BJ (cell line): ENCODE measurements at places on chromosomes 5 and 9.

- no peak for DNase-seq
Observed at GRCh38 chr5:75847561-75848021, 130.4 kb upstream of the POC5 start.

GRCh38 chr5:142012186-142012785 lies 541 bp downstream of the GNPDA1 start:
- DNase-seq = no peak

- DNase-seq = no peak
Observed at GRCh38 chr5:178455480-178455835, 134.7 kb downstream of the COL23A1 start.

- DNase-seq = no peak
Observed at GRCh38 chr5:105638437-105638836, 2032.3 kb downstream of the EFNA5 start.

DNA sequence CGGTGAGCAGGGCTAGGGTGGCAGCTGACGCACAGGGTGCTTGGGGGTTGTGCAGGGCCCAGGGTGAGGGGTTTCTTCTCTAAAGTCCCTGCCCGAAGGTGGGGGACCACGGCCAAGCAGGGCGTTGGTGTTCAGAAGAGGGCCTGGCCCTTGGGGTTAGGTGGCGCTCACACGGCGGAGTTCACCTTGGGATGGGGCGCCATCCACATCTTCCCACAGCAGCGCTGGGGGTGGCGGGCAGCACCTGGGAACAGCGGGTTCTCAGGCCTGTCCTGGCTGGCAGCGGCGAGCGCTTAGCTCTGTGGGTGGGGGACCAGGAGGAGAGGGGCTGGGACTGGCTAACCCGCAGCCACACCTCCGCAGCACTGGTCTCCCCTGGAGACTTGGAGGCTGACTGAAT lies 6.1 kb downstream of the GPSM1 start:
- no peak for DNase-seq

DNA sequence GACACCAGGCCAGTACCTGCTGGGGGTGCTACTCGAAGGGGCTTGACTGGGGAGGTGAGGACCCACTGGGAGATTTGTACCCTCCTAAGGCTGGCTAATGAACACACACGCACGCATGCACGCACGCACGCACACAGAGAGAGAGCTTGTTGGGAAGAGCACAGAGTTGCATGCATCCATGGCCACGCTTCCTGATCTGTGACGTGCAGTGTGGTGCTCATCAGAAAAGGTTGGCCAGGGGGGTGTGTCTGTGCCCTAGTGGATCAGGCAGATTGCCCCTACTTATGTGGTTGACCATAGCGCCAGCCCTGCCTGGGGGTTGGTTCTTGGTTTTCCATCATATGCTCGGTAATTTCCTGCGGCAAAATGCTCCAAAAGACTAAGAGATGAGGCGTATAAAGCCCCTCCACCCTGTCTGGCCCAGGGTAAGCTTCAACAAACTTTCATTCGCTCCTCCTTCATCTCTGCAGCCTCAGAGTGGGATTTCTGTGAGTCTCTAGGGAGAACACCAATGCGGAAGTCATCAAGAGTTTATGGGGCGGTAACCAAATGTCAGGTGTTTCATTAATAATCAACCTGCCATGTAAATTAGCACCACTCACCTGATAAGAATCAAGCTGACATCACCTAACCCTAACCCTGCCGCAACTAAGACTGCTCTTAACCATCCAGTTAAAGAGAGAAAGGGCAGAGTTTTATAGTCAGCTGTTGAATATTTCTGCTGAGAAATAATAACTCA lies 8.0 kb upstream of the GFI1B start:
- no peak for DNase-seq

GRCh38 chr9:134548618-134549017 lies 93.0 kb upstream of the COL5A1 start:
- no peak for DNase-seq
